ENCODE measurements at places on chromosomes 3 and 15. TPM values are rescaled to one million over a fixed set of nuclear protein-coding genes. Genes with fewer than 3 reads are reported as not detected.
A peak's percentile ranks its signal among the peaks of the same experiment; 100 is the strongest.

DNA sequence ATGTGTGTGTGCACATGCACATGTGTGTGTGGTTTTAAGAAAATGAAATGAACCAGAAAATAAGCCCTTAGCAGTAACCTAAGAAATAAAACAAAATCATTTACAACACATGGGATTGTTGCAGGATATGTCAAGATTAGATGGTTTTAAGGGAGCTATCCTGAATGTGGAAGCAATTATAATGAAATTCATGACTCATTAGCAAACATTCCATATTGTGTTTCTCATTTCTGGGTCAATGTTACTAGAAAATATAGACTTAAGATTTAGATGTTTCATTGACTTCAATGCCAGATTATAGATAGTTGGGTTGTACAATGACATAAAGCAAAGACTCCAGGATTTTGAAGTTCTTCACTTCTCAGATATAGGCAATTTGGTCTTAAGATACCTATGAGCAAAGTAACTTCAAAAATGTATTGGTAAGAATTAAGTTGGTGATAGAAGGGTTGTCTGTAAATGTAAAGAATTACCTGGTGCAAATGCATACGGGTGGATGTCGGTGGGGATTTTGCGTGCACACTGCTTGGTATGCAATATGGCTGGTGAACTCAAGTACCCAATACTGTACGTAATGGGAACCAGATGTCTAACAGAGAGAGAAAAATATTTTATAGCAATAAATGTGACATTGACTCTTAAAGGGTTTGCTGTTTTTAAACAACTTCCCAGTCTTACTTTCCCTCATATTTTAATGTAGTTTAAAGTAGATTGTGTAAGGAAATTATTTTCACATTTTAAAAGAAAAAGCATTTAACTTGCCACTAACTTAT is 53.9 kb upstream of the NR2F2 start:
- H3K27me3 ChIP-seq = no peaks in the 10 kb centered on the region
- no peak for DNase-seq
- no peaks in the 10 kb centered on the region for H3K4me1 ChIP-seq
- H3K4me3 ChIP-seq = no peak overlapping the region

DNA sequence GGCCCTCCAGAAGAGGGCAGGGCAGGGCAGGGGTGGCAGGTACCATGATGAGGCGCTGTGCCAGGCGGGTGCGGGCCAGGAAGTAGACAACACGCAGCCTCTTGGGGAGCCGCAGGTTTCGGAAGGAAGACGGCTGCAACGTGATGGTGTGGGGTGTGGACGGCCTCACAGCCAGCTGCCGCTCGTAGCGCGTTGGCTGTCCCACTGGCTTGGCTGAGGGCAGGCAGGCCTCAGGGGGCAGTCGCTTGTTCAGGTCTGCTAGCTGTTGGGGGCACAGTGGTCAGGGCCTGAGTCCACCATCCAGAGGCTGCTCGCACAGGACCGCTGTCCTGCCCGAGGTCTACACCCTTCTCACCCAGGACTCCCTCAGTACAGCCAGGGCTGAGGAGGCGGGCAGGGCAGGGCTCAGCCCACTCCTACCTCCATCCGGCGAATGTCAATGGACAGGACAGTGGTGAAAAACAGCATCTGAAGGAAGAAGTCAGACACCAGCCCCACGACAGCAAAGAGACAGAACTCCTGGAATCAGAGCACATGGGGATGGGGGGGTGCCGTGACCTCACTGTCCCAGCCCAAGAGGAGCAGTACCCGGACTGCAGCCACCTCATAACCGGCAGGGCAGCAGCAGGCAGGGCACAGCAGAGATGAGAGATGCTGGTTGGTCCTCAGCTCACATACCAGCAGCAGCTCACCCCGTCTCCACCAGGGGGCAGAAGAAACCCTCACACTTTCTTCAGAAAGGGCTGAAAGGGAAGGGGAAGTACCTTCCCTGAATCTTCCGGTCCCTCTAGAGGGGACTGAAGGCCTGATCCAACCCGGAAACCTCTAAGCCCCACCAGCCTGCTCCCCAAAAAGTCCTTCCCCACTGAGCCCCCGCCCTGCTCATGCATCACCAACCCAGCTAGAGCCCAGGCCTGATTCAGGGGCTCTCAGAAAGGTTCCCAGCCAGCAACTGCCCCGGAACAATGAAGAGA is 40.0 kb downstream of the PTPN23 start:
- H3K27ac ChIP-seq = peak overlapping the region; percentile 83
- DNase-seq = peak; percentile 74
- H3K4me3 ChIP-seq = no peak overlapping the region

- no peaks in the 10 kb centered on the region for H3K27me3 ChIP-seq
- H3K36me3 ChIP-seq = no peaks in the 10 kb centered on the region
- no peaks in the 10 kb centered on the region for H3K4me1 ChIP-seq
These were observed 14.6 kb downstream of the PLSCR2 start for GRCh38 chr3:146454796-146455195.

DNA sequence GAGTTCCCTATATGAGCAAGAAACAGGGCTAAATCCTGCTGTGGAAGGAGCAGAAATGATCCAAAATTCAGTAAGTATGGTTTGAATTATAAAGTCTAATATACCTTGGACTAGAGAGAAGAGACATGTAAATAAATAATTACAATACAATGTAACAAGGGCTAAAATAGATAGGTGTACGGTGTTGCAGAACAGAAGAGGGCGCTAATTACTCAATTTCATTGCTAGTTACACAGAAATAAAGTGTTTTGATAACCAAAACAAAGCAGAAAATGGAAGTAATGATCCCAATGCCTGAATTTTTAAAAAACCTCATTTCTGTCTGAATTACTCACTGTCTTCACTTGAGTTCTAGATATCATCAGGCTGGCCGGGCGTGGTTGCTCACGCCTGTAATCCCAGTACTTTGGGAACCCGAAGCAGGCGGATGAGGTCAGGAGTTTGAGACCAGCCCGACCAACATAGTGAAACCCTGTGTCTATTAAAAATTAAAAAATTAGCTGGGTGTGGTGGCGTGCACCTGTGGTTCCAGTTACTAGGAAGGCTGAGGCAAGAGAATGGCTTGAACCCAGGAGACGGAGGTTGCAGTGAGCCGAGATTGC is 8.3 kb upstream of the PLCH1 start:
- no peak overlapping the region for H3K4me3 ChIP-seq
- no peak overlapping the region for H3K27ac ChIP-seq
- no peaks in the 10 kb centered on the region for H3K36me3 ChIP-seq
- DNase-seq = no peak
- no peaks in the 10 kb centered on the region for H3K4me1 ChIP-seq

DNA sequence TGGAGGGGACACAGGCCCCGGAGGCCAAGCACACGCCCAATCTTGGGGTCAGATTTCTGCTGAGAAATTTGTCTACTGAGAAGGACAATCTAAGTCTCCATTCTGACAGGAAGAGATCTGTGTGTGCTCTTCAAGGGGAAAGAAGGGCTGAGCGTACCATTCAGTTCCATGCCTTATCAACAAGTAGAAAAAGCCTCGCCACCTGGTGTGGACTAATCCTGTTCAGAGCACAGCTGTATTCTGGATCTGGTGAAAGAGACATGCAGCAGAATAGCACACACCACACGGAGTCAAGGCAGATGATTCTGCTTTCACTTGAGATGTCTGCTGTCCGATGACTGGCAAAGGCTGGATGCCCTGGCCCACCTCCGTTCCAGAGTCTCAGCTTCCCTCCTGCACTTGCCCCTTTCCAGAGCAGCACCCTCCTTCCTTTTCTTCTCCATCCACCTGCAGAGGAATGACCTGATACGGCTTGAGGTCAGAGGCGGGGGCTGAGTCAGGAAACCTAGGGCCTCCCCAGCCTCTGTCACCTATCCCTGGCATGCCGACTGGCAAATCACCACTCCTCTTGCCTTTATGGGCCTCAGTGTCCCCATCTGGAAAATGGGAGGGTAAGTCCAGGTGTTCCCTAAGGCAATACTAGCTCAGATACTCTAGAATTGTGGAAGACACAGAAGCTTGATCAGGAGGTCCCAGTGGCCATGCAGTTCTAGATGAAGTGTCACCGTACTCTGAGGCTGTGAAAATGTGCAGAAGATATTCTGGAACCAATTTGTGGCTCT is 36.9 kb upstream of the CTSH start:
- H3K36me3 ChIP-seq = no peaks in the 10 kb centered on the region
- H3K27me3 ChIP-seq = no peaks in the 10 kb centered on the region
- H3K4me3 ChIP-seq = no peak overlapping the region
- DNase-seq = no peak
- H3K27ac ChIP-seq = no peak overlapping the region

DNA sequence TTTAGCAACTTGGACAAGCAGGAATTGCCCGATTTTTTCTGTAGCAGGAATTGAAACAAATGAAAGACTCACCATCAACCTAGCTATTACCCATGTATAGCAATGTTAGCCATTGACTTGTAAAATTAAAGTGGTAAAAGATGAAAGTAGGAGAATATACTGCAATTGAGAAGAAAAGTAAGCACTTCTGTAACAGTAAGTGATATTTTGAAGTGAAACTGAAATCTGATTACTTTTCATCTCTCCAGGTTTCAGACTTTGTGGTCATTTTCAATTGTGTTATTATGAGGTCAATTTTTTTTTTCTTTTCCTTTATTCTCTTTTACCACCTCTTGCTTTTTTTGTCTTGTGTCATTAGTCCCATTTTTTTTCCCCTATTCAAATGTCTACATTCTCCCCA is 1078.2 kb downstream of the ZPLD1 start:
- H3K36me3 ChIP-seq = no peaks in the 10 kb centered on the region
- no peaks in the 10 kb centered on the region for H3K4me1 ChIP-seq
- no peak for DNase-seq
- no peaks in the 10 kb centered on the region for H3K27me3 ChIP-seq
- no peak overlapping the region for H3K27ac ChIP-seq

IL12A gene
- 0.52 TPM for total RNA-seq

C2CD4B gene
- 2.7 TPM for total RNA-seq

SMCO1 gene
- not detected for total RNA-seq

MFN1 gene
- 32.2 TPM for total RNA-seq

IQCF2 gene
- total RNA-seq = not detected

Measured in thymus (tissue), 14 donors.